ENCODE measurements at places on chromosomes 1 and 21.

GRCh38 chr1:154886281-154887015 lies 16.4 kb upstream of the KCNN3 start:
- DNase-seq, result no peak

DNA sequence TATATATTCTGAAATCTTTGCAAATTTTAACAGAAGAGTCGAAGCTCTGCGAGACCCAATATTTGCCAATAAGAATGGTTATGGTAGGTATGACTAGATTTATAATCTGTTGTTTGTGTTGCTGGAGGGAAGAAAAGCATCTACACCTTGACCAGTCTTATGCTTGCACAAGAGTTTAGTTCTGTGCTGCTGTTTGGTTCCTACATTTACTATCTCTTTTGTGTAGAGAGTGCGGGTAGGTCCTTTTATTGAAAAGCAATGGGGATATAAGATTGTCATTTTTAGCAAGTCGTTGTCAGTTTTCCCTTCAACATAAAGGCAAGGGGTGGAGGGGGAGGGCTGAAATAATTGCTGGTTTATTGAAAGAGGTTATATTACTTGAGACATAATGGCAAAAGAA lies 396 bp downstream of the ELAVL4 start:
- no peak for DNase-seq

DNA sequence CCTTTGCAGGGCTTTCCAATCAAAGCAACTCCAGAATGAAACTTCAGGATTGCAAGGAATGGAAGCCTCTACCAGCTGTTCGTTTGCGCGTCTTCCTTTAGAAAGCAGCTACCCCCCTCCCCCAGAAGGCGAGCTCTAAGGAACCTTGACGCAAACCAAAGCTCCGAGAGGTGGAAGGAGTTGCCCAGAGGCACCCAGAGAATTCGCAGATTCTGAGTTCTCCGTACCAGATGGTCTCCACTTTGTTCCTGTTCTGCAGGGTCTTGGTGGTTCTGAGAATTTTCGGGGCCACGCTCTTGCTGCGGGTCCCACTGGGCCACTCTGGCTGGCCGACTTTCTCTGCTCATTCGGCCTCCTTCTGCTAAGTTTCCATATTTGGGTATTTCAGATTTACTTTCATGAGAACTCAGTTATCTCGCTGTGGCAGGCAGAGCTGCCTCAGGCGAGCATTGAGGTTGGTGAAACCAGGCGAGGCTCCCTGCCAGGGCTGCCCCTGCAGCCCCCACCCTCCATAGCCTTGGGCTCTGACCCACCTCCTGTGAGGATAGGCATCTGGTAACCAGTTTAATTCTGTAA lies 801 bp downstream of the TRAF5 start:
- DNase-seq, result no peak

- DNase-seq, result peak; percentile 100
Measured at GRCh38 chr1:21607549-21608529, 61.3 kb downstream of the RAP1GAP start.

DNA sequence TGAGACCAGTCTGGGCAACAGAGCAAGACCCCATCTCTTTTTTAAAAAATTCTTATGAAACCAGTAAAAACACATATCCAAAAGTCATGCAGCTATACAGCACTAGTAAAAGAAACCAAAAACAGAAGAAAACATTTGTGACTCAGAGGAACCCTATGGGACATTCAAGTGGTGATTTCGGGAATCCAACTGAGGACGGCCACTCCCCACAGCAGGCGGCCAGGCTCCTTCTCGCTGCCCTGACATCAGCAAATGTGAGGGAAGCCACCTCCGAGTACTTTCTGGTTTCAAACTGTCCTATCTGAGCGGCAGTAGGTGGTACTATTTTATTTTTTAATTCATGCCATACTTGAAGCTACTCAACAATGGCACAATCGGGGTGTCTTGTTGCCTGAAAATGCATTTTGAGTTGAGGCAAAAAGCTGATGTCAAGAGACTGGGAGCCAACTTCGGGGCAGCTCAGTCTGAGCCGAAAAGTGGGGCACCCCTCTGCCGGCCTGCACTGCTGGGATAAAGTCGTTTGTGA lies 3.3 kb downstream of the SUMO3 start:
- no peak for DNase-seq

- DNase-seq, result no peak
Measured at GRCh38 chr1:99919220-99919619, 50.6 kb upstream of the SLC35A3 start.

- DNase-seq, result no peak
Measured at GRCh38 chr1:98277118-98277517, 356.3 kb upstream of the DPYD start.

GRCh38 chr1:5286244-5286643 lies 631.8 kb downstream of the AJAP1 start:
- DNase-seq, result peak; percentile 50

GRCh38 chr21:45325206-45326168 lies 37.8 kb upstream of the POFUT2 start:
- DNase-seq, result no peak

- DNase-seq, result no peak
Measured at GRCh38 chr1:112146201-112146715, 156.8 kb upstream of the KCND3 start.

- DNase-seq, result no peak
Measured at GRCh38 chr1:238139713-238140112, 249.0 kb upstream of the ZP4 start.

DNA sequence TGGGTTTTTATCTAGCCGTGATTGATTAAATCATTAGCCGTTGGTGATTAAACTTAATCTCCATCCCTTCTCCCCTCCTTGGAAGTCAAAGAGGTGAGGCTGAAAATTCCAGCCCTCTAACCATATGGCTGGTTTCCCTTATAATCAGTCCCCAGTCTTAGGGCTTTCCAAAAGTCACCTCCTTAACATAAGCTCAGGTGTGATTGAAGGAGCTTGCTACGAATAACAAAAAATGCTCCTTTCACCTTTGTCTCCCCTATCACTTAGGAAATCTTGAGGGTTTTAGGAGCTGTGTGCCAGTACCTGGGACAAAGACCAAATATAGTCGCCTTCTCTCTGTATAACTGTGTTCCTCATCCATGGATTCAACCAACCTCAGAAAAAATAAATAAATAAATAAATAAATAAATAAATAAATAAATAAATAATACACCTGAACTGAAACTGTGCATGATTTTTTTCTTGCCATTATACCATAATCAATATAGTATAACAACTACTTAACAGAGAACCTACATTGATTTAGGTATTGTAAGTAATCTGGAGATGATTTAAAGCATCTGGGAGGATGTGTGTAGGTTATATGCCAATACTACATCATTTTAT lies 82.2 kb downstream of the PAPPA2 start:
- no peak for DNase-seq

- no peak for DNase-seq
Measured at GRCh38 chr1:158809862-158810261, 21.3 kb upstream of the MNDA start.

- DNase-seq, result no peak
Measured at GRCh38 chr1:176110203-176110602, 96.9 kb downstream of the COP1 start.

GRCh38 chr1:223620297-223620897 lies 45.1 kb downstream of the CAPN8 start:
- DNase-seq, result no peak

DNA sequence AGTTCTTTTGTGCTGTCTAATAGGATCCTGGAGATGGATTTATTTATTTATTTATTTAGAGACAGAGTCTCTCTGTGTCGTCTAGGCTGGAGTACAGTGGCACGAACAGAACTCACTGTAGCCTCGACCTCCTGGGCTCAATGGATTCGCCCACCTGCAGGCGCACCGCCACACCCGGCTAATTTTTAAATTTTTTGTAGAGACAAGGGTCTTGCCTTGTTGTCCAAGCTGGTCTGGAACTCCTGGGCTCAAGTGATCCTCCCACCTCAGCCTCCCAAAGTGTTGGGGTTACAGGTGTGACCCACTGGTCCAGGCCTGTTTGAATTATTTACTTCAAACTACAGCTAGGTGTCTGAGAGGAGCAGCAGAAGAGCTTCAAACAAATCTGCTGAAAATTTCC lies 9.6 kb upstream of the SPEN start:
- no peak for DNase-seq

DNA sequence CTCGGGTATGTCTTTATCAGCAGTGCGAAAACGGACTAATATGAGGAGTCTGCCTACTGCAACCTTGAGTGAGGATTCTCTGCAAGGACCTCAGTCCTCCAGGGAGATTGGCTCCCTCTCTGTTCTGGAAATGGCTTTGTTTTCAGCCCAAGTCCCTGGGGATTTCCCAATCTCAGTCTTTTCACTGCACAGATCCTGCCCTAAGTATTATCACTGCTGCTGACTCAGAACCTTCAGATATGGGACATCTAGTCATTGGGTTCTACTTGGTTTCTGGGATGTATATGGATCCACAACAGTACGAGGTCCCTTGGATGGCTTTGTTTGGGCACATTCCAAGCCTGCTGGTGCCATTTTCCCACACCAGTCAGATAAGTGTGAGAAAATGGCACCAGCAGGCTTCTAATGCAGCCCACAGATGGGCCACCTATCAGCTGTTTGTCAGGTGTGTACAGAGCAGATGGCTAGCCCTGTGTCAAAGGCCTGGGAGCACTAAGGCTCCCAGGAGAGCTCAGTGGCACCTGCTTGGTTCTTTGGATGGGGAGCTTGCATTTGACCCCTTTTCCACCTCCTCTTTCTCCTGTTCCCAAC lies 27.4 kb downstream of the ELF3 start:
- DNase-seq, result no peak

DNA sequence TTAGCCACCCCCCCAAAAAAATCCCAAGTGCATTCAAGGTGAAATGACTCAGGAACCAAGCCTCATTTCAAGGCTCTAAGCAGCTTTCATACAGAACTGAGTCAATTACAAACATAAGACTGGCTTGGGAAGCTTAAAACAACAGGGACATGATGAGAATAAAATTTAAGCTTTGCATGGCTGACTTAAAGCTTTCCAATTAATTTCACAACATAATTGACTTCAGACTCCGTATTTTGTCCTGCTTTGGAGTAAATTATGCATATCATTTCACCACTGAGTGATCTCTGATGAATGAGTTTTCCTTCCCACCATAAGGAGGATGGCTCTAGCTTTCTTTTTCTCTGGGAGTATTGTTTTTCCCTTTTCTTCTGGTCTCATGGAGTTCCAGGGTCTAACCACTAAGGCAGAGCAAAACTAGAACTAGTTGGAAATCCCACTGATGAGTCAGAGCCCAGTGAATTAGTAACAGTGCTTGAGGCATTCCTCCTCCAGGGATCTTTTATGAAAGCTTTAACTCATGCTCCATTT lies 72.8 kb downstream of the XCL2 start:
- no peak for DNase-seq

- DNase-seq, result no peak
Measured at GRCh38 chr1:68129536-68130250, 79.3 kb upstream of the DIRAS3 start.

- no peak for DNase-seq
Measured at GRCh38 chr1:85438353-85438752, 26.6 kb downstream of the DDAH1 start.

Data from H1 (cell line).